Brain (organoid and tissue), 16 donors: ENCODE measurements at places on chromosomes 4 and X.

DNA sequence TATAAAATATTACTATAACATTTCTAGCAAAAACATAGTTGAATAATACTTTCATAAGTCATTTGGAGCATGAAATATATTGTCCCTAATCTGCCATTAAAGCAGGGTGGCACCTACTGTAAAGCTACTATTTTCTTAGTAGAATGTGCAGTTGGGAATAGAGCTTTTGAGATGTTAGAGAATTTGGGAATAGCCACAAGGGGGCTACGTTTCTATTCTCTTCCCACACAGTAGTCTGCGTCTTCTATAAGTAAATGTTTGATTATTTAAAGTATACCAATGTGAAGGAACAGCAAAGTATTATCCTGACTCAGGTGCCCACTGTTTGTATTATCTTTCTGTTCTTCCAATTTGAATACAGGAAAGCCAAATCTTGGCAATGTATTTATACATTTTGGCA, 323.2 kb upstream of the GIMD1 start:
- peak; percentile 25 for DNase-seq

GRCh38 chr4:77146186-77147078, 10.6 kb upstream of the CCNG2 start:
- no peak for DNase-seq

DNA sequence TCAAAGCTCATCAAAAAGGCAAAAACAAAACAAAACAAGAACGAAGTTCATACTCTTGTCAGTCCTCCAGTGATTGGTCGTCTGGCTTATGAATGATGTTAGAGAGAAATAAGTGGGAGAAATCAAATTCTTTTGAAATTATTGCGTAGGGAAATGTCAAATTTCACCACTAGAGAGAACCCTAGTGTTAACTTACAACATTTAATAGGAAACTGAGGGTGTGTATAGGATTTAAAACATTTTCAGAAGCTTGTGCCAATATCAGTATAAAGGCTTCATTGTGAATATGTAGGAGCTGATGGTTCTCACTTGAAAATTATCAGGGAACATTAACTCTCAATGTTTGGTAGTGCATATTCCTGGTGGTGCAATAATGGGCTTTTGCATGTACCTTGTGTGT, 17.4 kb downstream of the ADH6 start:
- no peak for DNase-seq

DNA sequence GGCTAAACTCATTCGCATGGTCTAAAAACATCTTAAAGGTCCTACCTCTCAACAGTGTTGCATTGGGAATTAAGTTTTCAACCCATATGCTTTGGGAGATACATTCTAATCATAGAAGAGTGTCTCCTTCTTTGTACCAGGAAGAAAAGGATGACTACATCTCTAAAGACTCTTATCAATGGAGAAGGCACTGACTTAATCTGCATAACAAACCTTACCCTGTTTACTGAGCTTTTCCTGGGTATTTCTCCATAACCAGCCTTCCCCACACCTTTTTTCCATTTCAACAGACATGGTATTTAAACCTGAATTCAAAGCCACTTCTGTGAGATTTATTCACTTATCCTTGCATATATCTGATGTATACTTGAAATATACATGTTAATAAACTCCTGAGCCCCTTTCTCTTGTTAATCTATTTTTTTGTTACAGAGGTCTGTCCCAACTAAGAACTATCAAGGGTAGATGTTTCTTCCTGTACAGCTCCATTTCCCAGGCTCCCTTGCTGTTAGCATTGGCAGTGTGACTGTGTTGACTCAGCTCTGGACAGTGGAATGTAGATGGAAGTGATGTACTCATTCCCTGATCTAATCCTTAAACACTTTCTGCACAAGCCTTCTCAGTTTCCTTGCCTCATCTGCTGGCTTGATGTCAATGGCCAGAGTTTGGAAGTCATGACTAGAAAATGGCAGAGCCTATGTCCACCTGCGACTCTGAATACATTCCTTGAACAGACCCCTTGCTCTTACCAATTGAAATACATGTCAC, 148.9 kb upstream of the CPEB2 start:
- DNase-seq, result no peak
